ENCODE measurements at places on chromosomes 5 and 9.

DNA sequence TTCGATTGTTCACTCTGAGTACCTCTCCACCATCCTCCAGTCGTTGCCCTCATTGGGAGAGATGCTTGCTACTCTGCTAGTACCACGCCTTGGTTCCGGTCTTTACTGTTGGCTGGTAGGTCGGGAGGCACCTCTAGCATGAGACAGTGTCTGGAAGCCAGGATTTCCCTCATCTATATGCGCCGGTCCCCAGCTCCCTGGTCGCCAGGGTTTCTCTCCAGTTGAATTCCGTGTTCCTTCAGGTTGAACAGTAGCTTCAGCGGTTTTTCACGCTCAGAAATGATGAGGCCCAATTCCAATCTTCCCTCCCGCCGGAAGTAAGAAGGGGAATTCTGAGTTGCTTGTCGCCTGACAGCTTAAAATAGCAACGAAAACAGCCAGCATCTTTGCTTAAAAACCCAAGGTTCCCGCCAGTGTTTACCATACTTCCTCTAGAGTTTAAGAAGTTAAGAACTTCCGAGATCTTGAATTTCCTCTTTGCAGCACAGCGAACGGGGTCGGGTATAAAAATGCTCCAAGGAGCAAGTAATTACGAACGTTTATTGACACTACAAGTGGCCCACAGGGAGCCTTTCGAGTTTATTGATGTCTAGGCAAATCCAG is 1.3 kb upstream of the ST8SIA4 start:
- no peak for DNase-seq

- no peak for DNase-seq
These were observed 13.9 kb downstream of the TLR4 start for GRCh38 chr9:117718085-117718484.

GRCh38 chr9:70488098-70488792 is 73.8 kb upstream of the KLF9 start:
- no peak for DNase-seq

DNA sequence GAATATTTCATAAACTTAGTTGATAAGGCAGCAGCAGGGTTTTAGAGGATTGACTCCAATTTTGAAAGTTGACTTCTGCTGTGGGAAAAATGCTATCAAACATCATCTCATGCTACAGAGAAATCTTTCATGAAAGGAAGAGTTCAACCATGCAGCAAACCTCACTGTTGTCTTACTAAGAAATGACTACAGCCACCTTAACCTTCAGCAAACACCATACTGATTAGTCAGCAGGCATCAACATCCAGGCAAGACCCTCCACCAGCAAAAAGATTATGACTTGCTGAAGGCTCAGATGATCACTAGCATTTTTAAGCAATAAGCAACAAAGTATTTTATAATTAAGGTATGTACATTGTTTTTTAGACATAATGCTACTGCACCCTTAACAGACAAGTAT is 7.6 kb downstream of the TMEM174 start:
- no peak for DNase-seq

GRCh38 chr9:123468541-123468940 is 112.5 kb downstream of the CRB2 start:
- DNase-seq = no peak

GRCh38 chr9:128553728-128554127 is 1.3 kb downstream of the SPTAN1 start:
- DNase-seq = no peak

DNA sequence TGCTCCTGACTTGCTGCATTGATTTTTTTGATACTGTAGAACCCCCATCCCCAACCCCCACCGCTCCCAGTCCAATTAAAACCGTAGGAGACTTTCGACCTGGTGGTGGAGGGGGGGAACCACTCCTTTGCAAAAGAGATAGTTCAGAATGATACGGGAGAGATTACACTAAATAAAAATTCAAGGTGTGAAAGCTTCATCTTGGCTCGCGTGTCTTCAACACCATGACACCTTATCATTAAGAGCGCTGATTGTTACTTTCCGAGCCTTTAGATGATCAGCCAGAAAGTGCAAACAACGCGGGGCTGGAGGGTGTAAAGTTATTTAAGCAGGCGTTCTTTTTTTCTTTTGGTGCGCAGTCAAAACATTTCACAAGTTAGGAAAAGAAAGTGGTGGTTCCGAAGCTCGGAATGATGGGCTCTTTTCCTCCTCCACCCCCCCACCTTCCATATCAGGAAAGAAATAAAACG is 1.3 kb upstream of the ZNF462 start:
- DNase-seq = no peak

- no peak for DNase-seq
These were observed 694.5 kb downstream of the TLE1 start for GRCh38 chr9:80994892-80995291.

GRCh38 chr9:131227112-131227958 is 49.0 kb downstream of the FAM78A start:
- no peak for DNase-seq

- no peak for DNase-seq
These were observed 393.1 kb downstream of the EFNA5 start for GRCh38 chr5:107277485-107278125.

- no peak for DNase-seq
These were observed 32.1 kb downstream of the EXOC3 start for GRCh38 chr5:474840-475661.

DNA sequence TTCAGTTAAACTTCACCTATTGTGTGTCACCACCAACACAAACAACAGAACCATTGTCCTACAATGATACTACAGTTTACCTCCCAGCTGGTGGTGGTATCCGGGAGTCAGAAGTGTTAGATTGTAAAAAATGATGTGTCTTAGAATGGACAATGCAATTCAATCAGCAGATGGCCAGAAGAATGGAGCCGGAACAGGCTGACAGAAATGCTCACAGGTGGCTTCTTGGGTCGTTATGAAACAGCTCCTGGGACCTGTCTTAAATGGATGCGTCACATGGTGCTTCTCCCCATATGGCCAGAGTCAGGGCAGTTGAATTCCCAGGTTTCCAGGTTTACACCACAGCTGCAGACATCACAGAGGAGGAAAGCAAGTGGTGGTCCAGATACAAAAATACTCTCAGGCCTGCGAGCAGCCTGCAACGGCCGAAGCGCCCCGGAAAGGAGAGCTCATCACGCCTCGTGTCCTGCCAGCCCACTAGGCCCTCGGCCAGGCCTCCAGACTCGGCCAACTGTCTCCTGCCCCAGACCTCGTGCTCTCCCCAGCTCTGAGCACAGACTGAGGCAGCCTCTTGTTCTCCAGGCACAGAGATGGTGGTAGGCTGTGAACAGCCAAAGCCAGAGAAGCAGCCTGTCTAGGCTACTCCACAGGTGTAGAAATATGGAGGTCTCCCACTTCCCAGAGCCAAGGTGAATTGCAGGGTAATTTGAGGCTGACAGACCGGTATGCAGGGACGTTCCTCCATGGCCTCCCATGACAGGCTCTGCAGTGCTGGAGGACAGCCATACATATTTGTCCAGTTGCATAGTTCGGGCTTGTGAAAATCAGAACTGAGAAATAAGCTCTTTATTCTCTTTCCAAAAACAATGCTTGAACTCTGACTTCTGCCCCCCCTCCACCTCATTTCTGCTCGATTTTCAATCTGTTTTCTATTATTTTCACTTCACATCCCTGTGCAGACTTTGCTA is 98.5 kb upstream of the SPATA31C2 start:
- no peak for DNase-seq

DNA sequence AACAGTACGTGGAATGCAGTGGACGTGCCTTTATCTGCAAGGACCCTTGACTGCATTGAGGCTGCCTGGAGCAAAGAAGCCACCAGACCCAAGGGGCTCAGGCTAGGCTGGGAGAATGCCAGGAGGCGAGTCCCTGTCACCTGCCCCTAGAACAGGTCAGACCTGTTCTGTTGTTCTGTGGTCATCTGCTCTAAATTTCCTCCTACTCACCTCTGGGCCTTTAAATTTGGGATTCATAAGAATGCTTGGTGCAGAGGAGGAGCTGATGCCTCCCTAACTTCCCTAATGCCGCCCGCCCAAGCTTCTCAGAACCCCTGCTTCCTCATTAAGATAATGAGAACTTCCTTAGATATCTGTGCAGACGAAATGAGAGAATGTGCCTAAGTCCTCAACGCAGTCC is 32.0 kb downstream of the DAPK1 start:
- no peak for DNase-seq

- DNase-seq = no peak
These were observed 127.3 kb upstream of the PIK3R1 start for GRCh38 chr5:68088302-68088701.

DNA sequence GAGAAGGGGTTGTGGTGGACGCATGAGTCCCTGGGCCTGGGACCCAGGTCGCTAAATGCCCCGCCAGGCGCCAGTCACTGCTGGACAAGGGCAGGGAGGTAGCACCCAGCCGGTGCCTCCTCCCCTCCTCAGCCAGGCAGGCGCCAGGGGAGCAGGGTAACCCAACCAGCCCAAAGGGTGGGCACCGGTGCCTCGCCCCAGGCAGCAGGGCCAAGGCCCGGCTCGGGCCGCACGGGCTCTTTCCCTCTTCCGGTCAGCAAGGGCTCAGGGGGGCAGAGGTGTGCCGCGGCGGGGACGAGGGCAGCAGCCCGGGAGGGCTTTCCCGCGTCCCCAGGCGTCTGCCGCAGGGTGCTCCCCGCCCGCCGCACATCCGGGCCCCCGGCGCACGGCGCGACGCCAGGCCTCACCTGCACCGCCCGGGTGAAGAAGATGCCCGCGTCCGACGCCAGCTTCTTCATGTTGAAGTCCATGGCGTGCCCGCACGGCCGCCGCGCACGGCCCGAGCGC is 393 bp downstream of the SH3GLB2 start:
- peak; percentile 52 for DNase-seq

- DNase-seq = no peak
These were observed 843 bp downstream of the BSPRY start for GRCh38 chr9:113350107-113350661.

DNA sequence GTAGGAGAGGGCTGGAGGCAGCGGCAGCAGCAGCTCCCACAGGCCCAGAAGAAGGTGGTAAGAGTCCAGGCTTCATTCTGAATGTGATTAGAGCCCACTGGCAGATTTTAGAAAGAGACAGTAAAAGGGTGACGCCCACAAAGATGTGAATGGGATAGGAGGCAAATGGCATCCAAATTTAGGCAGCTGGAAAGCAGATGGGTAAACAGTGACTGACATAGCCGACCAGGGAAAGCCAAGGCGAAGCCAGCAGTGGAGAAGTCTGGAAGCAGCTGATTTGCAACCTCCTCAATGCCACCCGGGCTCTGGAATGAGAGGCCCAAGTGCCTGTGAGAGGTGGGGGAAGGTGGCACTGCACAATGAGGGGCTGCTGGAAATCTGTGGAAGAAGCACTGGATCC is 103.3 kb downstream of the C5orf15 start:
- no peak for DNase-seq

- no peak for DNase-seq
These were observed 186.5 kb downstream of the LURAP1L start for GRCh38 chr9:12961276-12961809.

DNA sequence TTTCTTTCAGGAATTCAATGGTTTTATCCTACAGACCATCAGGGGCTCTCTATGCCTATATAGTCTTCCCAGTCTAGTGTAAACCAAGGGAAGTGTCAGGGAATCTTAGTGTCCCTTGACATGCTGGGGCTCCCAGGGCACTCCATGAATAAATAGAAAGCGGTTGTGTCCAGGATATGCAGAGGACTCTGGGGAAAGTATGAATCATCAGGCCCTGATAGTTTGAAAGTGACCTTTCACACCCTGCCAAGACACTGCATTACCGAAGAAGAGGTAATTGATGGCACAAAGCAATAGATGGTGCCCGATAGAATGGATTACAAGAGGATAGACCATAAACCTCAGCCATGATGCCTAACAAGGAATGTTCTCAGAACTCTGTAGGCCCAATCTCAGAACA is 163.3 kb upstream of the DAPK1 start:
- DNase-seq = no peak

GRCh38 chr5:74382987-74383593 is 257.4 kb downstream of the ENC1 start:
- DNase-seq = no peak

DNA sequence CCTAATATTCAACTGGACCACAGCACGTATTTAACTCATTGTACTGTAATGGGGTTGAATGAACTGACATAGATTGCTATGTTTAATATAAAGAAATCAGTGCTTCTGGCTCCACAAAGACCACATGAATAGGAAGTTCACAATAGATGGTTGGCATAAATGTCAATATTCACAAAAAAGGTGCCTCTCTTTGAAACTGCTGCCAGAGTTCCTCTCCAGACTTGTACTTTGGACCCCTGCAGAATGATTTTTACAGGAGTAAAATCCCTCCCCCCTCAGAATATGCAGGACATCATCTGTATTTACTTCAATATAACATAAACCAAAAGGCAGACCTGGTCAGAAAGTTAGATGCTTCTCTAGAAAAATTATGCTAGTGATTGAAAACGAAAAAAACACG is 508.5 kb upstream of the DAP start:
- no peak for DNase-seq

- DNase-seq = no peak
These were observed 248.1 kb upstream of the NREP start for GRCh38 chr5:112004867-112005622.

DNA sequence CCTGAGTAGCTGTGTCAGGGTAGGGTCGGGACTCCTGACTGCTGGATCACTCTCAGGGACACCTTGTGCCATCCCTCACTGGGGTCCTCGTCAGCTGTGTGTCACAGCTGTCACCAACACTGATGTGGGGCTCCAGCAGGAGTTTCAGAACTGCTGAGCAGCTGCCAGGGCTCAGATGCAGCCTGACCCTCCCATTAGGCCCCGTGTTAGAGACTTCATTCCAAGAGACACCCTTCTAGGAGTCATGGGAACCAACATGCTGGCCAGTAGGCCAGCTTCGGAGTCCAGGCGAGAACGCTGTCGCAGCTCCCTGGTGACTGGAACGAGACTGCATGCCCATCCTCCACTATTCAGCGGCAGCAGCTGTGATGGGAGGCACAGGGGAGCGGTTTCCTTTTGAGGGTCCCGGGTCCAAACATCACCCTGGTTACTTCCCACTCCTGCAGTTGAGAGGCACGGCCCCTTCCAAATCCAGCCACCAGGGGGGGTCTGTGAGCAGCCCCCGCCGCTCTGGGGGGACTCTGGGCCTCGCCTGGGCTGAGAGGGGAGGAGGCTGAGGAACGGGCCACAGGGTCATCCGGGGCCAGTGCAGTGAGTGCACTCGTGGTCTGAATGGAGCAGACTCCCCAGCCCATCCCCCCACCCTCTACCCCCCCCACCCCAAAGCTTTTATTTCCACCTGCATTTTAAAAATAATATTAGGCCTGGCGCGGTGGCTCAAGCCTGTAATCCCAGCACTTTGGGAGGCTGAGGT is 12.6 kb upstream of the TCF7 start:
- peak; percentile 72 for DNase-seq

DNA sequence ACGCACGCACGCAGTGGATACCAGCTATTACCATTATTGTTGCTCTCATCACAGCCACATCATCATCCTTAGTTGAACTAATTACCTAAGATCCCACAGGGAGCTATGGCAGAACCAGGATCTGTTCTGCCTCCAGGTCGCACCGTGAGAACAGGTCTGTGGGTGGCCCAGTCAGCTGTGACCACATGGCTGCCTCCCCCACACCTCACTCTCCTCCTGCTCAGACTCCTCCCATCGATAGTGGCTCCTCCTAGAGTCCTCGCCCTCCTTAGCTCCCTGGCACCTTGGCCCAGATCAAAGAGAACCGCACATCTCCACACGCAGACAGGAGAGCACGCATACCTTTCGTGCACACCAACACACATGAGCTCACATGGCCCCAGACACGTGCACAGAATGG is 32.4 kb upstream of the RPL26L1 start:
- no peak for DNase-seq
